ENCODE measurements at places on chromosomes 6 and 20.
A peak's percentile ranks its signal among the peaks of the same experiment; 100 is the strongest.

DNA sequence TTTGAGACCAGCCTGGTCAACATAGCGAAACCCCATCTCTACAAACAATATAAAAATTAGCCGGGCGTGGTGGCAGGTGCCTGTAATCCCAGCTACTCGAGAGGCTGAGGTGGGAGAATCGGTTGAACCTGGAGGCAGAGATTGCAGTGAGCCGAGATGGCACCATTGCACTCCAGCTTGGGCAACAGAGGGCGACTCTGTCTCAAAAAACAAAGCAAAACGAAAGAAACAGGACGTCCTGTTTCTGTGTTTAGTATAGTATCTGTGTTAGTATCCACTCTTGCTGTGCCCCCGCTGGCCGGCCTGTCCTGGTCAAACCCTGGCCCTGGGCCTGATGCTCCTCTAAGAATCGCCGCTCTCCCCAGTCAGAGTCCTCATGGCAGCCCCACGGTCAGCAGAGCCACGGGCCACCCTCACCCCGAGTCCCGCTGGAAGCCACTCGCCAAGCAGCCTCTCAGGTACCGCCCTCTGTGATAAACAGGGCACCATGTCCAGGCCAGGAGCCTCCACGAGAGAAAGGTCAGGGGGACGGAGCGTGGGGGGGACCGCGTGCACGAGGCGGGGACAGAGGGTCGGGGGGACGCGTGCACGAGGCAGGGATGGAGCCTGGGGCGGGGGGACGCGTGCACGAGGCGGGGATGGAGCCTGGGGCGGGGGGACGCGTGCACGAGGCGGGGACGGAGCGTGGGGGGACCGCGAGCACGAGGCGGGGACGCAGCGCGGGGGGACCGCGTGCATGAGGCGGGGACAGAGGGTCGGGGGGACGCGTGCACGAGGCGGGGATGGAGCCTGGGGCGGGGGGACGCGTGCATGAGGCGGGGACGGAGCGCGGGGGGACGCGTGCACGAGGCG lies 384.5 kb downstream of the SMOC2 start:
- DNase-seq: no peak

DNA sequence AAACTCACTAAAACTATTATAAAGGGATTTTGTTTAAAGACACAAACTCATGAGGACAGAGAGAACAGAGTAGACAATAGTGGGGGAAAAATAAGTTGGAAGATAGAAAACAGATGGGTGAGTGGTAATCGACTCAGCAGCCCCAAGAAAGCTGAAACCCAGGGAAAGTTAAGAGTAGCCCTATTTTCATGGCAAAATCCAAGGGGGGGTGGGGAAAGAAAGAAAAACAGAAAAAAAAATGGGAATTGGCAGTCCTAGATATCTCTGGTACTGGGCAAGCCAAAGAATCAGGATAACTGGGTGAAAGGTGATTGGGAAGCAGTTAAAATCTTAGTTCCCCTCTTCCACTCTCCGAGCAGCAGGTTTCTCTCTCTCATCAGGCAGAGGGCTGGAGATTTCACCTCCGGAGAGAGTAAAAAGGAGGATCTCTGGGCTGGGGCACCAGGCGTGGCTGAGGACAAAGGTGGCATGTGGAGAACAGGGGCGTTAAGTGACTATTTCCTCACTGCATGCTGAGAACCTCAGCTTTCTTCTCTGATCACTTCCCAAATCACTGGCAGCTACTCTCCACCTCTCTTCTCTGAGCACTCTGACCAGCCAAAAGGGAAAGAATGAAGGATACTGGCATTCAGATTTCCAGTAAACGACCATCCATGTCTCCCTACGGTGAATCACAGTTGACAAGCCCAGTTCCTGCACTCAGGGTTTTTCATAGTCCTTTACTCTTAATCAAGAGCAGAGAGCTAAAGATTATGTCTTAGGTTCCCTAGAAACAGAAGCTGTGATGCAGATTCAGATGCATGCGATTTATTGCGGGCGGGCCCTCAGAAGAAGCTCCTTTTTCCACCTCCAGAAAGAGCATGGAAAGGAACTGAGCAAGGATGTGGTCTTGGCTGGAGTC lies 7.3 kb upstream of the RNF24 start:
- no peak for DNase-seq

GRCh38 chr6:133550026-133550425 lies 308.9 kb downstream of the EYA4 start:
- no peak for DNase-seq

DNA sequence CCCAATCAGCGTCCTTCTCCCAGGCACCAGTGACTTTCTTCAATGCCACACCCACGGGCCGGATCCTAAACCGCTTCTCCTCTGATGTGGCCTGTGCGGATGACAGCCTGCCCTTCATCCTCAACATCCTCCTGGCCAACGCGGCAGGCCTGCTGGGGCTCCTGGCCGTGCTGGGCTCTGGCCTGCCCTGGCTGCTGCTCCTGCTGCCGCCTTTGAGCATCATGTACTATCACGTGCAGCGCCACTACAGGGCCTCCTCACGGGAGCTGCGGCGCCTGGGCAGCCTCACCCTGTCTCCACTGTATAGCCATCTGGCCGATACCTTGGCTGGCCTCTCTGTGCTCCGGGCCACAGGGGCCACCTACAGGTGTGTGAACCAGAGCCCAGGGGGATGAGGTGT lies 9.8 kb downstream of the DLK2 start:
- DNase-seq: no peak

DNA sequence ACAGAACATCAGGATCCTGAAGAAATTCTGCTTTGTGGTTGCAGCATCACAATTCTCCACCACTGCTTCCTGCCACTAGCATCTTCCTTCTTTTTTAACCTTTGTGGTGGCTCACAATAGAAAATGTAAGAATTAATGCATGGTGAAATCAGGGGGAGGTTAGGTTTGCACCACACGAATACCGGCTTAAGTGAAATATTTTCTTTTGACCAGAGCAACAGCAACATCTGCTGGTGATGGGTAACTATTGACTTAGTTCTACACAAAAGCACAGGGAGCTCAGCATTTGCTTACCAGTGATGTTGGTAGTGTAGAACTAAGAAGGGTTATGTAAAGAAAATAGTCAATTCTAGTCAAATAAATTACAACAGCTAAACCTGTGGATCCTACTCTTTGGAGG lies 280.5 kb downstream of the SYNE1 start:
- peak; percentile 27 for DNase-seq

DNA sequence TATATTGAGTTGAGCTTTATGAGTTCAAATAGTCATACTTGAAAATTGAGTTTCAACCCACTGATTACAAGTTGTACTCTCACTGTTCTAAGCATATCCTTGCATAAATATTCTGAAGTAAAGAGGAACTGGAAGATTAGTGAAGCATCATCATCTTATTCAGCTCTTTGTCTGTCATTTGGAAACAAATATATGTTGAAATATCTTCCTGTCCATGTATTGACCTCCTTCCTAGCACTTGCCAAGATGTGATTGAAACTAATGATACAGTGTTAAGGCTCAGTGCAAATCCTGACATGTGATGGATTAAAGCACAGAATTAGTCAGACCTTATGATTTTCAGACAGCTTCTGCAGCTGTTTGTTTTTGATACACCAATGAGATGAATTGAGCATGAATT lies 434.3 kb downstream of the TBC1D32 start:
- DNase-seq: no peak

DNA sequence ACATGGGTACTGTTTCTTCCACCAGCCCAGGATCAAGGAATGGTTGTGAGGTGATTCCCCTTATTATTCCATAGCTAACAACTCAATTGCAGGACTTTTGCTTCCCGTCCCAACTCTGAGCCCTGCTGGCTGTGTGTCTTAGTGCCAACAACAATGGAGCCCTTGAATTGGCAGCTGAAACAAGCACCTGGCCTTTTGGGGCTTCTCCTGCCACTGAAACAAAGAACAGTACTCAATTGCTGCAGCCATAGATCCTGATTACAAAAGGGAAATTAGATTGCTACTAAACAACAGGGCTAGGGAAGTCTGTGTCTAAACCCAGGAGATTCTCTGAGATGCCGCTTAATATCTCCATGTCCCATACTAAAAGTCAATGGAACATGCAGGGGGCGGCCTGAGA lies 61.3 kb upstream of the CARMIL1 start:
- no peak for DNase-seq

DNA sequence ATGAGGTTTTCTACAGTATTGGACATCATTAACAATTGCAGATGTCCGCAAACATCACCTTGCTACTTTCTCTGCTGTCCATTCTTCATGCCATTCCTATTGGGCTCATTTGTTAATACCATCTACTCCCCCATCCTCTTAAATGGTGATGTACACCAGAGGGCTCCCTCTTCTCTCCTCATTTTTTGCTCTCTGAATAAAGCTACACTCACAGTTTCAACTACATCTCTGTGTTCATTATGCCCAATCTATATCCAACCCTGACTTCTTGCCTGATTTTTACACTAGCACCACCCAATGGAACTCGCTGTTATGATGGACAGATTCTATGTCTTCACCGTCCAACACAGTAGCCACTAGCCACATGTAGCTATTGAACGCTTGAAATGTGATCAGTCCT lies 288.1 kb upstream of the ID4 start:
- no peak for DNase-seq

DNA sequence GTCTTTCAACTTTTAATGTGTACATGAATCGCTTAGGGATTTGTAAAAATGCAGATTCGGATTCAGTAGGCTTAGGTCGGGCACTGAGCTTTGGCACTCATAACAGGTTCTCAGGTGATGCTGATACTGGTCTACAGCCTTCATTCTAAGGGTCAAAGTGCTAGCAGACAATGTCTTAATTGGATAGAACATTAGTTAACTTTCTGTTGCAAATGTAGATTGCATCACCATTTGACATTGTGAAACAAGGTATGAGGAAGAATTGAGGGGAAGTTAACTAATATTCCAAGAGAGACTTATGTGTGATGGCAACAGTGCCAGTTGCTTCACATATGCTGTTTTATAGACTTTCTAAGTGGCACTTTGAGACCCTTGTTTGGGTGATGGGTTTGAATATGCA lies 86.9 kb downstream of the MLIP start:
- DNase-seq: no peak

- no peak for DNase-seq
These were observed 15.5 kb upstream of the RBM38 start for GRCh38 chr20:57375652-57376230.
